ENCODE measurements at places on chromosomes 12 and 14.

- DNase-seq, result no peak
These were observed 3.0 kb upstream of the TCHP start for GRCh38 chr12:109897029-109897428.

DNA sequence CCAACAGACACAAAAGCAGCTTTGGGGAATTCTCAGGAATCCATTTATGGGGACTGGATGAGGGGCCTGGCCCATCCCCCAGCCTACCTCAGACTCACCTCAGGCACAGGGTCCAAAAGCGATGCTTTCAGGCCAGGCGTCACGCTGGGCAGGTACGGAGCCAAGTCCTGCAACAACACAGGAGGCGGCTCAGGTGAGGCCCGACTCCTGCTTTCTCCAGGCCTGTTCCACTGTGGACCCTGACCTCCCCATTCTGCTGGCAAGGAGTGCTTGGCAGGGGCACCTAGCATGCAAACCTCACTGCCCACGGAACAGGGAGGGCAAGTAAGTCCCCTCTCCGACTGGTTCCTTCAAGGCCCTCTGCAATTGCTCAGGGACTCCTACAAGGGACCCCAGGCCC is 28.6 kb upstream of the RAB35 start:
- DNase-seq, result no peak

GRCh38 chr14:67999290-67999689 is 179.7 kb downstream of the RAD51B start:
- DNase-seq, result no peak

DNA sequence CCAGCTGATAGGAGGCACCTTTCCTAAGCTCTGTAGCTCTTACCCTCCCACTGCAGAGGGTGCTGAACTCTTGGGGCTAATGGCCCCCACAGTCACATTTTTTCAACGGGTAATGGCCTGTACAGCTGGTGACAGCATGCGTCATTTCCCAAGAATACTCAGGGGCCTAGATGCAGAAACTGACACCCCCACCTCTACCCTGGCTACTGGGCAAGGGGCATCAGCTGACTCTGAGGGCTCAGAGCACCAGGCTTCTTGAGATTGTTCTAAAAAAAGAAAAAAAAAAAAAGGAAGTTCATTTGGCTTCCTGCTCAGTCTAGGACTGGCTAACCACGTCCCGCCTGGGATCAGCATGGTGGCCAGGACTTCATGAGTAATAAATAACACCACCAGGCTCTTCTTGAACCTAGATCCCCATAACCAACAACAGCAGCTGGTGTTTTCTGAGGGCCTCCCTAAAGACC is 35.2 kb downstream of the ZFP36L1 start:
- no peak for DNase-seq

DNA sequence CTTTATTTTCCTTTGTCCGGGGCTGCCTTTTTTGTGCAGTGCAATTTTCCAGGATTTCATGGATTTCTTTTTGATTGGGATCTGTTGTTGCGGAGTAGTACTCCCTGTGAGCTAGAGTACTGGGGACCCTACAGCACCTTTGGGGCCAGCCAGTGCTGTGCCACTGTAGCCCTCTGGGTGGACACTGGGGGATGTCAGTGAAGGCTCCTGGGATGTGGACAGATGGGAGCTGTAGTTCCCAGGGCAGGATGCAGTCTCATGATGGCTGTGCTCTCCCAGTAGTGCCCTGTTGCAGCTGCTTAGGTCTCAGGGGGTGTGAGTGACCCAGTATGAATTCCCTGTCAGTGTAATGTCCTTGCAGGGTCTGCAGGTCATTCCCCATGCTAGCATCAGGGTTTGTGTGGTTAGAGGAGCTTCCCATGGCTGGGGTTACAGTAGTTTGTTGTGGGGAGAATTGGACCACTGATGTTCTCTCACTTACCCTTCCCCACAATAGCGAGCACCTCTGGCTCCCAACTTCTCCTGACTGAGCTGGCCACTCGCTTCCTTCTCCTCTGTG is 72.2 kb downstream of the BRMS1L start:
- no peak for DNase-seq

DNA sequence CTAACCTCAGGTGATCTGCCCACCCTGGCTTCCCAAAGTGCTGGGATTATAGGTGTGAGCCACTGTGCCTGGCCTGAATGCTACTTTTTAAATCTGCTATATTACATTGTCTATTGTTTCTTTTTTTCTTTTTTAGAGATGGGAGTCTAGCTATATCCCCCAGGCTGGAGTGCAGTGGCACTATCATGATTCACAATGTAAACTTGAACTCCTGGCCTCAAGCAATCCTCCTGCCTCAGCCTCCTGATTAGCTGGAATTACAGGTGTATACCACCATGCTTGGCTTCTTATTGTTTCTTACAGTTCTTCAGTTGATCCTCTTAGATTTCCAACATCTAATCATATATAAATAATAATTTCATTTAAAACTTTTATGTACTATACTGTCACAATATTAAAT is 15.3 kb upstream of the WDR20 start:
- DNase-seq, result no peak

DNA sequence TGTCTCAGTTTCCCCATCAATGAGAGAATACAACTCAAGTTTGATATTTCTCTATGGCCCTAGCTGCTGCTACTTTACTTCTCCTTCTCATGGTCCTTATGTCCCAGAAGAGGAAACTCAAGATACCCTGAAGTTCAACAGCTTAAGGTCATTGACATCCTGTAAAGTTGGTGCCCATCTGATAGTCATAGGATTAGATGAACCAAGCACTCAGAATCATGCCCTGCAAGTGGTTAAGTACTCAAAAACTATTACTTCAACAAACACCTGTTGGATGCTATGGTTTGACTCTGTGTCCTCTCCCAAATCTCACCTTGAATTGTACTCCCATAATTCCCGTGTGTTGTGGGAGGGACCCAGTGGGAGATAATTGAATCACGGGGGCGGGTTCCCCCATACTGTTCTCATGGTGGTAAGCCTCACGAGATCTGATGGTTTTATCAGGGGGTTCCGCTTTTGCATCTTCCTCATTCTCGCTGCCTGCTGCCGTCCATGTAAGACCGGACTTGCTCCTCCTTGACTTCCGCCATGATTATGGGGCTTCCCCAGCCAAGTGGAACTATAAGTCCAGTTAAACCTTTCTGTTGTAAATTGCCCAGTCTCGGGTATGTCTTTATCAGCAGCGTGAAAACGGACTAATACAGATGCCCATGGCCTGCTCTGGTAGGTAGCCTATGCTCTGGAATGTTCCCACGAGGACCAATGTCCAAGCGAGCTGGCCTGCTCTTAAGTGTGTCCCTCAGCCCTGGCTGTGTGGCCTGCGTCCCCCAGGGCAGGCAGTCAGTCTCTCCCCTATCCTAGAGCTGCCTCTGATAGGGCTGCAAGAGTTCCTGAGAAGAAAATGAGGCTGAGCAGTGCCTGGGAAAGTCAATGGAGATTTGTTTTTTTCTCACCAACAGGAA is 18.1 kb downstream of the CAMKK2 start:
- DNase-seq, result no peak

DNA sequence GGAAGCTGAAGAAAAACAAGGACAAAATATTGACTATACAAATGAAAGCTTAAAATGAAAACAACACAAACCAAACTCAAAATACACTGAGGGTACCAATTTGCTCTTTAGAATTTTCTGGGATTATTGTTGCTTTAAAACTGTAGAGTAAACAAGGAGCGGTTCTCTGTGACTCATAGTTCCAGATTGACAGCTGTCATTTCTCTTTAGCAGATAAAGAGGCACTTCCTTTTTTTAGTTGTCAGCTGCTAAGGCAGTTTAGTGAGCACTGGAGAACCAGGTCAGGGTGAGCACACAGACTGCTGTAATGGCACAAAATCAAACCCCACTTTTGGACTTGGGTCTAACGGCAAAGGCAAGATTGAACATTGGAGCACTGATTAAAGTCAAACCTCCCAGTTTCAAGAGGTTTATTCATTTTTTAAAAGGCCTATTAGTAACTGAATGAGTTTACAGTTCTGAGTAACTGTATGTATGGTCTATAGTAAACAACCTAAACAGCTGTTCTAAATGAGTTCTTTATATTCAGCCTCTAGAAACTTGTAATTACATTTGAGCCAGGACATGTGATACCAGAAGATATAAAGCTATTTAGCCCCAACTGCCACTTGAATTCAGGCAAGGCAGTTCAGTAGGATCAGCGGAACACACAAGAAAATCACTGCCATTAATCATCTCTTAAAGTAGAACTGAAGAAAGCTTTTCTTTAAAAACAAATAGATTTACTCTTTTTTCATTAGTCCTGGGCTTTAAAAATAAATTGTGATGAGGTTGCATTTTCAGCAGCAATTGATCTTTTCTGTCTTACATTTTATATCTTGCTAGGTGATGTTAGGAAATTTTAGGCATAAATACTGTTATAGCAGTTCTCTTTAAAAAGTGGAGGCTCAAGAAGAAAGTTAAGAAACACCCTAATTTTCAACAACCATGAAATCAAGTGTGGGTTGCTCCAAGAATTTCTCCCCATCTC is 71.7 kb upstream of the PRICKLE1 start:
- DNase-seq, result no peak

- DNase-seq, result no peak
These were observed 344.7 kb upstream of the GARIN6 start for GRCh38 chr12:99302874-99303273.

DNA sequence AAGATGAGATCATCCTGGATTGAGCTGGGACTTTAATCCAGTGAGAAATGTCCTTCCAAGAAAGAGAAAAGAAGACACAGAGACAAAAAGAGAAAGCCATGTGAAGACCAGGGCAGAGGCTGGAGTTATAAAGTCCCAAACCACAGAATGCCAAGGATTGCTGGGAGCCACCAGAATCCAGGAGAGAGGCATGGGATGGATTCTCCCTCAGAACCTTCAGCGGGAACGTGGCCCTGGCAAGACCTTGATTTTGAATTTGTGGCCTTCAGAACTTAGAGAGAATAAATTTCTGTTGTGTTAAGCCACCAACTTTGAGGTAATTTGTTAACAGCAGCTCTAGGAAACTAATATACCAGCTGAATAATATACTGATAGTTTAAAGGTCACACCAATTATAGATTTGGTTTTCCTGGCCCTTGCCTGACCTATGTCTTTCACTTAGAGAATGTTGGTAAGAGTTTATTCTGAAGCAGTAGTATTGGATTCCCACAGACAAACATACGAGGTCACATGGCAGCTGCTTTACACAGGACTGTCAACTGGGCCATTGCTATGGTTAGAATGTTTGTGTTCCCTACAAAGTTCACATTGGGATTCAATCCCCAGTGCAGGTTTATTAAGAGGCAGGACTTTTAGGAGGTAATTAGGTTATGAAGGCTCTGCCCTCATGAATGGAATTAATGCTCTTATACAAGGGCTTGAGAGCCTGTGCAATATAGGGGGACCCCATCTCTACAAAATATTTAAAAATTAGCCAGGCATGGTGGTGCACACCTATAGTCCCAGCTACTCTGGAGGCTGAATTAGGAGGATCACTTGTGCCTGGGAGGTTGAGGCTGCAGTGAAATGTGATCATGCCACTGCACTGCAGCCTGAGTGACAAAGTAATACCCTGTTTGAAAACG is 156.5 kb upstream of the EEA1 start:
- DNase-seq, result no peak

GRCh38 chr12:95322326-95322725 is 104.7 kb downstream of the VEZT start:
- no peak for DNase-seq

DNA sequence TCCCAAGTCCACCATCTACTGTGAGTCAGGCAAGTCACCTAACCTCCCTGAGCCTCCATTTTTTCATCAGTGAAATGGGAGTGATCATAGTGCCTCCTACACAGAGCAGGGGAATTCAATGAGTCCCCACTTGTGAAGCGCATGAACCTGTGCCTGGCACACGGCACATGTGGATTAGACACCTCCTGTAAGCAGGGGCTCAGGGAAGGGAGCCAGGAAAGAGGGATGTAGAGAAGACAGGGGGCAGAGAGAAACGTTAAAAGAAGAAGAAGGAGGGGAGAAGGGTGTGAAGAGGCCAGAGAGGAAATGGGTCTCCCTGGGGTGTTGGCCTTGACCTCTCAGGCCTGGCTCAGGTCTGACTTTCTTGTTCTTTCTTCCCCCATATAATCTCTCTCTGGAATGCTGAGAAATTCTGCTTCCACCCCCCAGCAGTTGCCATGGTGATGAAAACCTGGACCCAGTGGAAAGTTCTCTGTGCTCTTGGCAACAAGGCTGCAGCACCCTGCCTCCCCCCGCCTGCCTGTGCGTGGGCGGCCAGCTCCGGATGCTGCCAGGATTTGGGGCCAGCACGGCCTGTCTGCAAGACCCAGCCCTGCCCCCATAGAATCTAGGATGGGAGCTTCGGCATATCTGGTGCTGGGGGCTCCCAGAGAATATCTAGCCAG is 94.5 kb downstream of the CALM1 start:
- no peak for DNase-seq

DNA sequence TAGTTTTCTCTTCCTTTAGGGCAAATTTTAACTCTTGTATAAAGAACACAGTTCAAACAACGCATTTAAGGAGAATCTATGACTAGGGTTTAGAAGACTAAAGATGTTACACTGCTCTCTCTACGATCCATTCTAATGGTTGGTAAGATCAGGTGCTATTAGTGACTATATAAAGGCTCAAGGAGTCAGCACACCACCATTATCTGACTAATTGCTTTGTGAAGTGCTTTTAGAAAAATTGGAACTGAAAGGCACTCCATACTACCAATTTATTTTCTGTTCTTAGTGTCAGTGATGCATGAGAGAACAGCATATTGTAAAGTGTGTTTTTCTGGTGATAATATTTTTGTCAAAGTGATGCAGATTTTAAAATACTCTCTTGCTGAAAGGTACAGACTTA is 136.8 kb downstream of the SYT1 start:
- no peak for DNase-seq

GRCh38 chr14:48853159-48853558 is 733.0 kb downstream of the RPS29 start:
- DNase-seq, result no peak

DNA sequence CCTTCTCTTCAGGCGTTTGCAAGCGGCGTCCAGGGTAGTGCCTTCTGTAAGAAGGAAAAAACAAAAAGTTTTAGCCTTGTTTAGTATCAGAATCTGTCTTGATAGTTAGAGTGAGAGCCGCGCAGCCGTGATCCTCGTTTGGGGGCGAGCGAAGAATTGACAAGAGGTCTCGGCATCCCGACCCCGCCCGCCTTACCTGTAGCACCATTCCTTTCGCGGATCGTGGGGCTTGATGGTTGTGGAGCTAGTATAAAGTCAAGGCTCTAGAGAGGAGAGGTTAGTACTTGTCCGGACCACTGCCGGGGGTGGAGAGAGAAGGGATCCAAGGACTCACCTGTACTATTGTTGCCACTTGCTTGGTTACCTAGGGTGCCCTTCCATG is 494 bp downstream of the TMTC3 start:
- DNase-seq, result no peak

DNA sequence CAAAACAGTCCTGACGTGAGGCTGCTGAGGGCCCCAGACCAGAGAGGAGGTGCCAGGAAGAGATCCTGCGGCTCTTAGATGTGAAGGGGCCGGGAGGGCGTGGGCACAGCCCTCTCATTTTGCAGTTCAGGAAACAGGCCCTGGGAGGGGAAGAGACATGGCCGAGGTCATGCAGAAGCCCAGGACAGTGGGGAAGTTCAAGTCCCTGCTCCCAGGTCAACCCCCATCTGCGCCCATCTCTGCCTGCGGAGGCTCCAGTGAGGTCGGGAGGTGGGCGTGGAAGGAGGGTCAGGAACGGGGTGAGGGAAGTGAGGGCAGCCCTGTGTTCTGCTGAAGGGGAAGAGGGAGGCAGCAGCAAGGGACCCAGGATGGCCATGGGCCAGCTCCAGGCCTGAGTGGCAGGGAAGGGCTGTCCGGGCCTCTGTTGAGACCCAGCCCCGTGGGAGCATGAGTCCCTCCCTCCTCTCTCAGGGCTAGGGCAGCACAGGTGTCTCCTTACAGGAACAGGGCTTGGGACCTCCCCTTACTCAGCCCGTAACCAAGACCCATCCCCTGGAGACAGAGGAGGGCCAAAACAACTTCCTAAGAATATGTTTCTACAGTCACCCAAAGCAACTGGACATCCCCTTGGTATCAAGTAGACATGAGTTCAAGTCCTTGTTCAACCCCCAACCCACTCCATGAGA is 90.8 kb downstream of the LGMN start:
- DNase-seq, result no peak

Data from stimulated activated CD4-positive, alpha-beta T cell treated with anti-CD3 and anti-CD28 coated beads, Interleukin-4, amount 100 ng/mL, for 48 hours (primary cell).